HTR-8/SVneo (cell line): ENCODE measurements at places on chromosomes 16 and 17.

GRCh38 chr17:59696682-59697277 lies 10.4 kb downstream of the PTRH2 start:
- no peak for DNase-seq

DNA sequence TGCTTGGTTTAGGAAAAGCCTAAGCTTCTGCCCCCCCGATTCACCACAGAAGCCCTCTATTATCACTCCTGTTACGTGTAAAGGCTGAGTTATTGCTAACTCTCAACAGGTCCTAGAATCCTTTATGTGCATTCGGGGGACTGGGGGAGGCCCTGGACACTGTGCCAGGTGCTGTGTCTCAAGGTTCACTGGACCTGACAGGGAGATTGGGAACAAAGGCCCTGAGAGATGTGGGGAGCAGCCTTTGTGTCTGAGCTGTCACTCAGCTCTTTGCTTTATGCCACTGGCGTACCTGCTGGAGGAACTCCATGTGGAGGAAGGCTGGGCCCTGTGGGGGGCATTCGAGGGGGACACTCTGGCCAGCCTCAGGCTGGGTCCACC lies 65.9 kb downstream of the METRNL start:
- no peak for DNase-seq

DNA sequence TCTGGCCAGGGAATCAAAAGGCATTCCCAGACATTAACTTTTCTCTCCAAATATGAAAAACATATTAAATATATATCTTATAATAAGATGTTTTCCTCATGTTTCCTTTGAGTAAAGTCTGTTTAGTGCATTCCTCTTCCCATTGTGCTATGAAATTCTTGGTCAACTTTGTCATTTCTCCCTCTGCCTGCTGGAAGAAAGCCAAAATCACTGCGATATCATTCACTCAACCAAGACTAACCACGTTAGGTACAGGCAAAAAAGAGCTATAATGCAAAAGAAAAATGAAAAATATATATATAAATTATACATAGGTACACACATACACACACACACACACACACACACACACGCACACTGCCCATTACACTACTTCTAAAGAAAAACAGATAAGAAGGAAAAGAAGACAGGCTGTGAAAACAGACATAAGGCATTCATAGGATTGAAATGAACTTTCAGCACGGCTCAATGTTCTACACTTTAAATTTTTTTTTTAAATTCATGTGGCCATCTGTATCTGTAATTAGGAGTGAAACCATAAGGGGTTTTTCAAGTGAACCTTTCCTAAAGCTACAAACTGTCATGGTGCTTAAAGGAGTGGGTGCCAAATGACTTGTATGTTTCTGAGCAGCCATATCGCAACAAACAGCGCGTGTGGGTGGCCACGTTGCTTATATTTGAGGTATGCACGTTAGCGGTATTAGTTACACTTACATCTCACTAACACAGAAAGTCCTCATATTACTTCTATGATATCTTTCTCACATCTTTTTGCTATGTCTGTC lies 71.6 kb upstream of the PSMD7 start:
- no peak for DNase-seq

- no peak for DNase-seq
Measured at GRCh38 chr17:4118015-4118743, 24.7 kb downstream of the ZZEF1 start.
